Left ventricle myocardium inferior (tissue), 1 donor: ENCODE measurements at places on chromosomes 16 and 17. TPM values are rescaled to one million over a fixed set of nuclear protein-coding genes. Genes with fewer than 3 reads are reported as not detected.

GRCh38 chr17:68592682-68593641 is 8.2 kb downstream of the FAM20A start:
- peak overlapping the region; percentile 4 for H3K27ac ChIP-seq
- H3K36me3 ChIP-seq = no peaks in the 10 kb centered on the region

DNA sequence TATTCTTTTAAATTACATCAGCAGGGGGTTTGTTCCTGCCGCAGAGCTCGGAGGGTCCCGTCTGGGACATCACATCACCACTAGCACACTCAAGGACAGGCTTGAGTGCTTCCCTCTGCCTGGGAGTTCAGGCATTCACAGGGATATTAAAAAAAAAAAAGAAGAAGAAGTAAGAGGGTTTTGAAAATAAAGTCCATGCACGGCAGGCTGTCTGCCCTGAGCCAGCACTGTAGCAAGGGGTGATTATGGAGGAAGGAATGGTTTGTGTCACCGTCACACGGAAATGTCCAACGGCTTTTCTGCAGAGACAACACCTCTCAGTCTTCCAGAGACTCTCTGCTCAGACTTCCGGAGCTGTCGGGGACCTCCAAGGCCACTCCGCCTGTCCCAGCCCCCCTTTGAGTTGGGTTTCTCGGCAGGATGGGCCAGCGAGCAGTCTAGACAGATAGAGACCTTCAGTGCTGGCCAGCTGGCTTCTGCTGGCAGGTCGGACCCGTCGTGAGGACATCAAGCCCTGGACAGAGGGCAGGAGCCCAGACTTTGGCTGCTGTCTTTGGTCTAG is 33.6 kb downstream of the MEOX1 start:
- H3K4me3 ChIP-seq = no peak overlapping the region
- H3K4me1 ChIP-seq = peaks cover 24% of the 10 kb centered on the region
- H3K36me3 ChIP-seq = no peaks in the 10 kb centered on the region

GRCh38 chr17:69714669-69715068 is 300.2 kb downstream of the MAP2K6 start:
- no peaks in the 10 kb centered on the region for H3K4me1 ChIP-seq
- H3K36me3 ChIP-seq = no peaks in the 10 kb centered on the region
- no peaks in the 10 kb centered on the region for H3K27me3 ChIP-seq
- H3K4me3 ChIP-seq = no peak overlapping the region
- H3K27ac ChIP-seq = no peak overlapping the region
- DNase-seq = no peak

DNA sequence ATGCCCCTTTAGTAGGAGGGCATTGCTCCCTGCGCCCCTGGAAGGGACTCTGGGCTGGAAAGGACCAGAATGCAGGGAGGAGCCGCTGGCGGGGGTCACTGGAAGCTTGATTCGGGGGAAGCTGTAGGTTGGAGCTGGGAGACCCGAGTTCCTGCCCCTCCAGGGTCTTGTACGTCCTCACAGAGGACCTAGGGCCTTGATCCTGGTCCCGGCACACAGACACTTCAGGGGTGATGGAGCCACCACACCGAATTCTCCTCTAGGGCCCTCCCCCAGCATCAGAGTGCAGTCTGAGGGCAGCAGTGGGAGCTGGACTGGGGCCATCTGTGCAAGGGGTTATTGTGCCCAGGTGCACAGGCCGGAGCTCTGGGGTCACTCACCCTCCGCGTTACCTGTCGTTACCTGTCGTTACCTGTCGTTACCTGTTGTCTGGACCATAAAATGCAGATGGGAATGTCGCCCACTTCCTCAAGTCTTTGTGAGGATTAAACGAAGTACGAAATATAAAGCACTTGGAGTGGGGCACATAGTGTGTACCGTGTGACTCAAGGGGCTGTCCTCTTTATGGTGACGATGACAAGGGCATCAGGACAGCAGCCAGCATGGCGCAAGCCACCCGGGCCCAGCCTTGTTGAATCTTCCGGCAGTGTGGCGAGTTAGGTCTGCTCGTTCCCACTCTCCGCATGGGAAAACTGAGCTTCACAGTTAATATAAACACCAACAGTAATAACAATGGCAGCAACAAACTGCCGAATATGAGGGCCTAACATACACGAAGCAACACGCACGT is 48.6 kb downstream of the CMIP start:
- no peaks in the 10 kb centered on the region for H3K27me3 ChIP-seq
- peak overlapping the region; percentile 60 for H3K27ac ChIP-seq
- no peak for DNase-seq
- H3K4me1 ChIP-seq = peaks cover 85% of the 10 kb centered on the region

- H3K4me3 ChIP-seq = no peak overlapping the region
- H3K27ac ChIP-seq = no peak overlapping the region
- peaks cover 78% of the 10 kb centered on the region for H3K27me3 ChIP-seq
- H3K4me1 ChIP-seq = no peaks in the 10 kb centered on the region
- H3K36me3 ChIP-seq = no peaks in the 10 kb centered on the region
Measured at GRCh38 chr17:41503202-41503601, 2.2 kb downstream of the KRT13 start.

- H3K4me3 ChIP-seq = peak overlapping the region; percentile 66
- no peaks in the 10 kb centered on the region for H3K36me3 ChIP-seq
- H3K27me3 ChIP-seq = no peaks in the 10 kb centered on the region
- H3K27ac ChIP-seq = peak overlapping the region; percentile 54
- H3K4me1 ChIP-seq = peaks cover 68% of the 10 kb centered on the region
Measured at GRCh38 chr17:17723354-17724261, 42.4 kb downstream of the RAI1 start.

GRCh38 chr17:73419881-73420280 is 108.1 kb upstream of the CDC42EP4 start:
- no peak overlapping the region for H3K27ac ChIP-seq
- no peak overlapping the region for H3K4me3 ChIP-seq
- H3K27me3 ChIP-seq = no peaks in the 10 kb centered on the region
- DNase-seq = no peak
- H3K36me3 ChIP-seq = no peaks in the 10 kb centered on the region

GRCh38 chr17:17757391-17757791 is 76.1 kb downstream of the RAI1 start:
- H3K4me3 ChIP-seq = no peak overlapping the region
- H3K4me1 ChIP-seq = peaks cover 98% of the 10 kb centered on the region
- H3K27ac ChIP-seq = peak overlapping the region; percentile 94
- H3K36me3 ChIP-seq = no peaks in the 10 kb centered on the region
- H3K27me3 ChIP-seq = no peaks in the 10 kb centered on the region

DNA sequence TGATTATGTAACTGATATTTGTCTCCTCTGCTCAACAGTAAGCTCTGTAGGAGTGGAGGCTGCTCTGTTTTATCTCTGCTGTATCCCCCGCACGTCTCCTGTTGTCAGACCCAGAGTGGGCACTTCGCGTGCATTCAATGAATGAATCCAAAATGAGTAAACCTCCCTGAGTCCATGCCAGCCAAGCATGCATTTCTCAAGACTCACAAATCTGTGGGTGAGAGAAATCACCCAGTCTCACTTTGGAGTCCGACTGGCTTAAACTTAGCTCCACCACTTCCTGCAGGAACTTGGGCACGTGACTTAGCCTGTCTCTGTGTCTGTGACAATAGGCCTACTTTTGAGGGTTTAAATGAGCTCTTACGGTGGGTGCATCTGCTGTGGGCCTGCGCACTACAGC is 3.7 kb downstream of the PNPO start:
- peaks cover 76% of the 10 kb centered on the region for H3K4me1 ChIP-seq
- H3K36me3 ChIP-seq = peaks cover 36% of the 10 kb centered on the region
- no peak for DNase-seq
- H3K27me3 ChIP-seq = no peaks in the 10 kb centered on the region
- peak overlapping the region; percentile 62 for H3K27ac ChIP-seq
- no peak overlapping the region for H3K4me3 ChIP-seq

- no peak for DNase-seq
- no peak overlapping the region for H3K27ac ChIP-seq
- no peak overlapping the region for H3K4me3 ChIP-seq
- H3K36me3 ChIP-seq = no peaks in the 10 kb centered on the region
- H3K4me1 ChIP-seq = no peaks in the 10 kb centered on the region
Measured at GRCh38 chr16:47979164-47979520, 176.7 kb downstream of the ABCC12 start.

DNA sequence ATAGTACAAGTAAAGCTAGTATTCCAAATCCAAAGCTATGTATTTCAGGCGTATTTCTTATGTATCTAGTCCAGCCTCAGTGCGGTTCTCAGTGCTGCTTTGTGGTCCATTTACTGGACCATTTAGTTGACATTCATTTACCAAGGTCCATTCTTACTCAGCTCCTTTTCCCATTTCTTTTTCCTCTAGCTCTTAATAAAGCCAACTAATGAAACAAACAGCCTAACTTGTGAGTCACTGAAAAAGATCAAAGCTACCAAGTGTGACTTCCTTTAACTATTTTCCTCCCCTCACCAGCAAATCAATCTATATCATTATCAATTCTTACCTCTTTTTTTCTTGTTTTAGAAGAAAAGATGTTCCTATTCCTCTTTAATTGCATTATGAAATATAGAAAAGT is 64.0 kb downstream of the CYB561 start:
- H3K36me3 ChIP-seq = peaks cover 12% of the 10 kb centered on the region
- DNase-seq = no peak
- H3K4me3 ChIP-seq = no peak overlapping the region
- no peaks in the 10 kb centered on the region for H3K4me1 ChIP-seq

DNA sequence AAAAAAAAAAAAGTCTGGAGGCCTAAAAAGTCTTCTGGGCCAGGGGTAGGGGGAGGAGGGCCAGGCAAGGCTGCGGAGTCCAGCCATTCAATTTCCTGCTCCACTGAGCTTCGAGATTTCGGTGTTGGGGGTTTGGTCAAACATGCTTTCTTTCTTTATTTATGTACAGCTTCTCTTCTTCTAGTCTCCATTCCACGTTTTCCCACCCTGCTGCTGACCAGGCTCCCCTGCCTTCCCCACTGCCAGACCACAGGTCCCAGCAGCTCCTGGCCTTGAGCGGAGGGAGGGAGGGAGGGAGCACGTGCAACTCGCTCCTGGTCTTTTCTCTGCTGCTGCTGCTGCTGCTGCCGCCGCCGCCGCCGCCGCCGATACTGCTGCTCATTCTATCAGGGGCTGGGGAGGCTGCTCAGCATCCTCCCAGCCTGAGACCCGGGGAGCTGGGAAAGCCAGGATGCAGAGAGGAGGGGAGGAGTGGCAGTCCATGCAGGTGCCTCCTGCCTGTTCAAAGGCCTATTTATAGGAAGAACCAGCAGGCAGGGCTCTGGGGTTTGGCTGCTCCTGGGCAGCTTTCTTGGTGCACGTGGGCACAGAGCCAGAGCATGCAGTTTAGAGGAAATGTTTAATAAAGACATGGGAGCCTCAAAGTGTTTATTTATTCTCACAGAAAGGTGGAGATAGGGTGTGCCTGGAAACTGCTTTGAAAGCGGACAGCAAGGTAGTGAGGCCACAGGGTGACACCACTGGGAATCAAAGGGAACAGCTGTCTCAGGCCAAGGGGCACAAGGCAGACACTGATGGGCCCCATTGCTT is 23.4 kb upstream of the ZFHX3 start:
- H3K36me3 ChIP-seq = no peaks in the 10 kb centered on the region
- peak; percentile 60 for DNase-seq
- H3K4me1 ChIP-seq = peaks cover 53% of the 10 kb centered on the region
- peak overlapping the region; percentile 63 for H3K27ac ChIP-seq
- peak overlapping the region; percentile 58 for H3K4me3 ChIP-seq
- H3K27me3 ChIP-seq = peaks cover 9% of the 10 kb centered on the region

GRCh38 chr16:54944002-54944401 is 13.3 kb downstream of the IRX5 start:
- no peak overlapping the region for H3K4me3 ChIP-seq
- H3K36me3 ChIP-seq = no peaks in the 10 kb centered on the region
- H3K4me1 ChIP-seq = peaks cover 3% of the 10 kb centered on the region
- peaks cover 74% of the 10 kb centered on the region for H3K27me3 ChIP-seq

DNA sequence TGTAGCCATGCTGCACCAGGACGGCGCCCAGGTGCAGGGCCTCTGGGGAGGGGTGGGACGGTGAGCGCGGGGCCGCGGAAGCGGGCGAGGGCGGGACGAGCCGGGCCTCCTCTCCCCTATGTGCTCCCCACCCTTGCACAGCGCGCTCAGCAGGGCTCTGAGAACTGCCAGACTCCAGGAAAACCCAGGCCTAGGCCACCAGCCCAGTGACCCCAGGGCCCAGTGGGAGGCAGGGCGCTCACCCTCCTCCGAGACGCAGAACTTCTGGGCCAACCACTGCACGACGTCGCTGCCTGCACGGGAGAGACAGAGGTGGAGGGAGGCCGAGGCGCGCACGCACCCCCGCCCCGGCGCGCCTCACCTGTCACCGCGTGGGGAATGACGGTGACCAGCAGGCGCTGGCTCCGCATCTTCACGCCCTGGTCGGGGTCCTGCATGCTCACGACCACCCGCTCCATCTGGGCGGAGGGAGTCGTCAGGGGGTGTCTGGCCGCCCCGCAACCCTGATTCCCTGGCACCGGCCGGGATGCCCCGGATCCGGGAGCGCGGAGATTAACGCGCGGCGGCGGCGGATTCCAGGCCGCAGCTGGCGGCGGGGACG is 603 bp downstream of the RGS11 start:
- no peak for DNase-seq
- H3K4me1 ChIP-seq = peaks cover 29% of the 10 kb centered on the region
- H3K36me3 ChIP-seq = no peaks in the 10 kb centered on the region
- H3K4me3 ChIP-seq = peak overlapping the region; percentile 75

GRCh38 chr17:12983991-12984884 is 33.6 kb downstream of the ELAC2 start:
- peak; percentile 61 for DNase-seq
- no peaks in the 10 kb centered on the region for H3K36me3 ChIP-seq
- peak overlapping the region; percentile 36 for H3K4me3 ChIP-seq
- H3K27ac ChIP-seq = peak overlapping the region; percentile 79
- peaks cover 3% of the 10 kb centered on the region for H3K27me3 ChIP-seq
- H3K4me1 ChIP-seq = peaks cover 32% of the 10 kb centered on the region

GRCh38 chr16:81515281-81515680 is 70.7 kb downstream of the CMIP start:
- H3K4me1 ChIP-seq = peaks cover 68% of the 10 kb centered on the region
- no peak for DNase-seq
- no peak overlapping the region for H3K27ac ChIP-seq
- no peaks in the 10 kb centered on the region for H3K27me3 ChIP-seq

- H3K27me3 ChIP-seq = no peaks in the 10 kb centered on the region
- no peak overlapping the region for H3K27ac ChIP-seq
- no peak overlapping the region for H3K4me3 ChIP-seq
- no peaks in the 10 kb centered on the region for H3K36me3 ChIP-seq
- H3K4me1 ChIP-seq = no peaks in the 10 kb centered on the region
- DNase-seq = no peak
Measured at GRCh38 chr16:57325458-57325857, 33.1 kb upstream of the CCL22 start.

GRCh38 chr16:67154578-67155294 is 3.9 kb upstream of the B3GNT9 start:
- peaks cover 46% of the 10 kb centered on the region for H3K4me1 ChIP-seq
- H3K27me3 ChIP-seq = peaks cover 11% of the 10 kb centered on the region
- peak overlapping the region; percentile 51 for H3K4me3 ChIP-seq
- DNase-seq = no peak

GRCh38 chr17:5181509-5182305 is 10.0 kb downstream of the ZNF594 start:
- H3K27me3 ChIP-seq = no peaks in the 10 kb centered on the region
- no peak for DNase-seq
- no peak overlapping the region for H3K4me3 ChIP-seq

HOXB9 gene
- total RNA-seq = not detected

OTOP3 gene
- not detected for total RNA-seq

FNDC8 gene
- not detected for total RNA-seq

DNAI2 gene
- not detected for total RNA-seq

TMEM235 gene
- not detected for total RNA-seq

CNTROB gene
- total RNA-seq = 8.7 TPM

KRTAP4-7 gene
- total RNA-seq = not detected

SLC52A1 gene
- total RNA-seq = not detected

SULT1A4 gene
- 5.2 TPM for total RNA-seq

KCNJ2 gene
- 44.8 TPM for total RNA-seq

PABPN1L gene
- total RNA-seq = not detected
